ENCODE measurements at places on chromosomes 13 and 19.

- no peak for DNase-seq
Measured at GRCh38 chr13:90950160-90950559, 397.3 kb upstream of the MIR17HG start.

- no peak for DNase-seq
Measured at GRCh38 chr13:76239031-76239680, 603.0 kb downstream of the LMO7 start.

GRCh38 chr19:47247308-47247990, 8.9 kb upstream of the CCDC9 start:
- no peak for DNase-seq

DNA sequence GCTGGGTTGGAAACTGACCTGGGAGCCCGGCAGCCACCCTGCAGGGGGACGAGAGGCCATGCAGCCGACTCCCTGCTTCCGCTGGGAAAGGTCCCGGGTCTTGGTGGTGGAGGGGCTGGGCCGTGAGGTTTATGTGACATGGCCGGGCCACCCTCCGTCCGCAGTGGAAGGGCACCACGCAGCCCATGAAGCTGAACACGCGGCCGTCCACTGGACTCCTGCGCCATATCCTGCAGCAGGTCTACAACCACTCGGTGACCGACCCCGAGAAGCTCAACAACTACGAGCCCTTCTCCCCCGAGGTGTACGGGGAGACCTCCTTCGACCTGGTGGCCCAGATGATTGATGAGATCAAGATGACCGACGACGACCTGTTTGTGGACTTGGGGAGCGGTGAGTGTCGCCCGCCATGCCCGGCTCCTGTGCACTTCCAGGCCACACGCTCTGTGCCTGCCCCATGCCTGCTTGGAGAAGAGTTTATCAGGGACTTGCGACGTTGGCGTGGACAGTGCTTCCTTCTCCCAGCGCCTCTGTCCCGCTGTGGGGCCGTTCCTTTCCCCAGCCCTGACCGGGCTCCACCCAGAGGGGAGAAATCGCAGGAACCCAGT, 27.2 kb downstream of the DOT1L start:
- DNase-seq = no peak

GRCh38 chr13:94947392-94947791, 235.0 kb upstream of the SOX21 start:
- DNase-seq = no peak

DNA sequence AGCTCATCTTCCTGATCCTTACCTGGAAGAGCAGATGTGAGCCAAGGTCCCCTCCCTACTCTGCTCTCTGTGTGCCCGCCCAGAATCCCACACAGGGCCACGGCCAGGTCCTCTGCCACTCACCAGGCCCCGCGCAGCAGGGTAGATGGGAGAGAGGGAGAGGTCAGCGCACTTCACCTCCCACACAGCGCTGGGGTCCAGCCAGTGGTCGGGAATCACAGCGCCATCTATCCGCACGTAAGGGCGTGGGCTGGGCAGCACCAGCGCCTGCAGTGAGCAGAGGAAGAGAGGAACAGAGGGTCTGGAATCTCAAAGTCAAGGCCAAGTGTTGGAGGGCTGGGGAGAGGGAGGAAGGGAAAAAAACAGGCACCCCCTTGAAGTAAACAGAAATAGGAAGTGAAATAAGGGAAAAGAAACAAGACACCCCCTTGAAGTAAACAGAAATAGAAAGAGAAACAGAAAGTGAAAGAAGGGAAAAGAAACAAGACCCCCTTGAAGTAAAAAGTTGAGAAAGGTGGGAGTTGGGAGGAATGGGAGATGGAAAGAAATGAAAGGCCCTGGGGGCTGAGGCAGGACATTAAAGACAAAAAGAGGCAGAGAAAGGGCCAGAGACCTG, 7.0 kb upstream of the PLA2G4C start:
- no peak for DNase-seq

- DNase-seq = no peak
Measured at GRCh38 chr13:38090913-38091312, 221.3 kb upstream of the TRPC4 start.

- no peak for DNase-seq
Measured at GRCh38 chr13:97574926-97575325, 141.0 kb downstream of the RAP2A start.

DNA sequence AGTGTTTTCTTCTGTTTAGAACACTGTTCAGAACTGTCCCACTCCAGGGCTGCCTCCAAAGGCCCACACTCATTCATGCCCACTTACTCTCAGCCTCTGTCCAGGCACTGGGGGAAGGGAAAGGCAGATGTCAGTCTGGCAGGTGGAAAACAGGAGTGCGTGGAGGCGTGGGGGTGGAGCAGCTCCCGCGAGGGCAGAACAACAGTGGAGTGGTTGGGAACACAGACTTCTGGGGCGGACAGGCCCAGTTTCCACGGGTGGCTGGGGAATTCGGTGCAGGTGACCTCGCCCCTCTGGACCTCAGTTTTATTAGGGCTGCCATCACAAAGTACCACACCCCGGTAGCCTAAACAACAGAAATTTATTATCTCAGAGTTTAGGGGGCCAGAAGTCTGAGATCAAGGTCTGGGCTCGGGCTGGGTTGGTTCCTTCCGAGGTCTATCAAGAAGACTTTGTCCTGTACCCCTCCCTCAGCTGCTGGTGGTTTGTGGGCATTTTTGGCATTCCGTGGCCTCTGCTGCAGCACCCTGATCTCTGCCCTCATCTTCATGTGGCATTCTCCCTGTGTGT, 59.7 kb downstream of the SIPA1L3 start:
- no peak for DNase-seq

- DNase-seq = no peak
Measured at GRCh38 chr19:29285878-29286277, 72.9 kb upstream of the UQCRFS1 start.

DNA sequence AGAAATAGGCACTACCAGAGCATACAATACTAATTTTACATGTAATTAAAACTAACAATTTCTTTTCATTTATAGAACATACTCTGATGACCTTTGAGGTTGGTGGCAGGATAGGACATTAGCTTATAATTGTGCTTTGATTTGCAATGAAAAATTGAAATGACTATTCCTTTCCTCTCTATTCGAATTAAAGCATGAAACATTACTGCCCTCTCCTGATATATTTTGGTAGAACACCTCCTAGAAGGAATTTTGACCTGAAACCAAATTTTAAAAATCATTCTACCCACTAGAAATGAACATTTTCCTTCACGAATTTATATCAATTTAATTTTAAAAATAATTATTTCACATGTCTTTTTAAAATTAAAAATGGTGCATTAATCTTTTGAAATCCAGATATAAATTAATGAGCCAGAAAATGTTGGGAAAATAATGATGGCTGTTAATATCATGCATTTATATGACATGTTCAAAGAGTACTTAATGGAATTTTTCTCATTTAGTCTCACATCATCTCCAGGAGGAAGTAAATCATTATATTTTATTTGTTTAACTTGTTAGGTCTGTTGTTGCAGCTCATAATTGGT, 556.3 kb upstream of the ARGLU1 start:
- no peak for DNase-seq

DNA sequence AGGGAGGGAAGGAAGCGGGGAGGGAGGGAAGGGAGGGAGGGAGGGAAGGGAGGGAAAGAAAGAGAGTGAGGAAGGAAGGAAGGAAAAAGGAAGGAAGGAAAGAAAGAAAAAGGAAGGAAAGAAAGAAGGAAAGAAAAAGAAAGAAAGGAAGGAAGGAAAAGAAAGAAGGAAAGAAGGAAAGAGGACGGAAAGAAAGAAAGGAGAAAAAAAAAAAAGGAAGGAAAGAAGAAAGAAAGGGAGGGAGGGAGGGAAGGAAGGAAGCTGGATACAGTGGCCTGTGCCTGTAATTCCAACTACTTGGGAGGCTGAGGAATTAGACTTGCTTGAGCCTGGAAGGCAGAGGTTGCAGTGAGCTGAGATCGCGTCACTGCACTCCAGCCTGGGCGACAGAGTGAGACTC, 35.3 kb downstream of the OLFM2 start:
- DNase-seq = no peak

- no peak for DNase-seq
Measured at GRCh38 chr19:50818859-50819472, 4.6 kb downstream of the KLK1 start.

DNA sequence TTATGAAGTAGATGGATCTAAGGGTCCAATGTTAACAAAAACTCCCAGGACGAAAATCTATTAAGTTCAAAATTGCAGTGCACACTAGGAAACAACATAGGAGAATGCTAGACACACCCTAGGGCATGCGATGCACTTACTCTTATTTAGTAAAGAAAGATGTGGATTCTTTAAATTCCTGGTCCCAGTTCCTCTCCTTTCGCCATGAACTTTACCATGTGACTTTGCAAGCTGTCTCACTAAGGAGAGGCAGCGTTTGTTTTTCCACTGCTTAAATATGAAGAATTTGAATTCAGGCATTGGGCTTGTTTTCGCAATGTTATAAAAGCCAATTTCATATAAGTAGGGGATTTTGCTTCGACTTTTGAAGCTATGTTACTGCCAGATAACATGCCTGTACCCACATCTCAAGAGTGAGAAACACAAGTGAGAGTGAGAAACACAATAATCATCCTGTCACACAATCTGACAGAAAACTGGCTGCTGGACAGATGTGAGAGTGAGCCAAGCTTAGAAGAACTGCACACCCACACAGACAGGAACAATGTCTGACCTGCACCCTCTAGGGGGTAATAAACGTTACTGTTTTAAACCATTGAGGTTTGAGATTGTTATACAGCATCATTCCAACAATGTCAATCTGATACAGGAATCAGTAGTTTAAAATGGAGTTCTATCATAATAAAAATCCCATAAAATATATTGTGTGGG, 1308.4 kb downstream of the SLITRK5 start:
- DNase-seq = no peak

DNA sequence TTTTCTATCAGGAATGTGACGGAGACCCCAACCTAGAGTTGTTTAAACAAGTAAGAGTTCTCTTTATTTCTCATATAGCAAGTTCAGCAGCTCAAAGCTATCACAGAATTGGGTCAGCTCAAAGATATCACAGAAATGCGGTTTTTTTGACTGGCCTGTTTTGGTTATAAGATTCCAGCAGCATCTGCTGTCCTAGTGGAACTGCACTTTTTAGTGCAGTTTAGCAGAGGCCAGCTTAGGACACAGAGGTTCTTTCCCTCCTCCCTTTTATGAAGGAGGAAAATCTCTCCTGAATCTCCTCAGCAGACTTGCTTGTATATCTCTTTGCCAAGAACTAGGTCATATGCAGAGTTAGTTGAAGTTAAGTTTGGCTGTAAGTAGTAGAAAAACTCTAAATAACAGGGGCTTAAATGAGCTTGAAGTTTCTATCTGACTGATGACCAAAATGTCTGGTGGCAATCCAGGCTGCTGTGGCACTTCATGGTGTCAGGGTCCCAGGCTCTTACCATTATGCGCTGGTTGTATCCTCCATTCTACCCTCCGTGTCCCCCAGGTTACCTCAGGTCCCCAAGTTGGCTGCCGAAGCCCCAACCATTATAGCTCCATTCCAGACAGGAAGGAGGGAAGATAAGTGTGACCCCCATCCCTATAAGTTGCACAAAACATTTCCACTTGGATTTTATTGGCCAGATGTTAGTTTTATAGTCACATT, 6.6 kb downstream of the PPP2R1A start:
- no peak for DNase-seq

DNA sequence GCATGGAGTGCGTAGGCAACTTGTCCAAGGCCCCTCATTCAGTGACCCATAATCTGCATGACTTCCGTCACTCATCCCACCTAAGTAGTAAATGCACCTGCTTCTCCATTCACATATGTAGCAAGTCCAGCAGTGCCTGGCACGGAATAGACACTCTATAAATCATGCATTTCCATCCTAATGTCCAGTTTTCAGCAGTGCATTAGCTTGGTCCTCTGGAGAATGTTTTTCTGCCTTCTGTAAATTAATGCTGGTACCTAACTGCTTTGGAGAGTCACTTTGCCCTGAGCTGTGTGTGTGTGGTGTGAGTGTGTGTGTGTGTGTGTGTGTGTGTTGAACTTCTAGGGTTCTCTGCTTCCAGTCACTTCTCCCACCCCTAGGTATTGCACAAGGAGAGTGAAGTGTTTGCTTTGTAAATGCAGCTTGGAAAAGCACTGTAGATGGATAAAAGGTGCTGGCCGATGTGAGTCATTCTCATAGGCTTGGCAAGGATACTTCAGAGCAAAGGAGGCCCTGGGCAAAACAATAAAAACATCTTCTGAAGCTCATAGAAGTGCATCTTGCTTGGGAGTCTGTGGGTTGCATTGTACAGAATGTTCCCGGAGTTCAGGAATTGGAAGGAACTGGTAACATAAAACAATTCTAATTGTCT, 181.8 kb downstream of the KATNAL1 start:
- DNase-seq = peak; percentile 84

DNA sequence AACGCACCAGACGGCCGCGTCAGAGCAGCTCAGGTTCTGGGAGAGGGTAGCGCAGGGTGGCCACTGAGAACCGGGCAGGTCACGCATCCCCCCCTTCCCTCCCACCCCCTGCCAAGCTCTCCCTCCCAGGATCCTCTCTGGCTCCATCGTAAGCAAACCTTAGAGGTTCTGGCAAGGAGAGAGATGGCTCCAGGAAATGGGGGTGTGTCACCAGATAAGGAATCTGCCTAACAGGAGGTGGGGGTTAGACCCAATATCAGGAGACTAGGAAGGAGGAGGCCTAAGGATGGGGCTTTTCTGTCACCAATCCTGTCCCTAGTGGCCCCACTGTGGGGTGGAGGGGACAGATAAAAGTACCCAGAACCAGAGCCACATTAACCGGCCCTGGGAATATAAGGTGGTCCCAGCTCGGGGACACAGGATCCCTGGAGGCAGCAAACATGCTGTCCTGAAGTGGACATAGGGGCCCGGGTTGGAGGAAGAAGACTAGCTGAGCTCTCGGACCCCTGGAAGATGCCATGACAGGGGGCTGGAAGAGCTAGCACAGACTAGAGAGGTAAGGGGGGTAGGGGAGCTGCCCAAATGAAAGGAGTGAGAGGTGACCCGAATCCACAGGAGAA, 1.9 kb downstream of the PPP1R12C start:
- DNase-seq = no peak

- DNase-seq = no peak
Measured at GRCh38 chr19:6047256-6047655, 63.0 kb downstream of the RFX2 start.

GRCh38 chr13:72805676-72806346, 23.9 kb downstream of the PIBF1 start:
- DNase-seq = no peak

- no peak for DNase-seq
Measured at GRCh38 chr19:18865106-18865972, 30.6 kb downstream of the CERS1 start.

- DNase-seq = no peak
Measured at GRCh38 chr13:57813651-57814050, 182.1 kb downstream of the PCDH17 start.

DNA sequence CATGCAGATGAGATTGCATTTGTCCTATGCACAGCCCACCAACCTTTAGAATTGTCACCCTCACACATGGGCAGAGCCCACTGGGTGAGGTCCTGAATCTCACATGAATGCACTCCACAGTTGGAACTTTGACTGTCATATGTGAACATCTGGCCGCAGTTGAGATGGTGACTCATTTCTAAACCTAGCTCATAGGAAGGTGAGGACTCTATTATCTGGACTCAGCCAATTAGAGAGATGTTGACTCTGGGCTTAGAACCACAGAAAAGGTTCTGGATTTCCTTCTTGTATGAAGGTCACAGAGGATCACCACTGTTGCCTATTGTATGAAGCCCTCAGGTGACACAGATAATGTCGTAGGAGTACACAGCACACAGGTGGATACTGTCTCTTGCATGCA, 25.6 kb upstream of the ZNF681 start:
- no peak for DNase-seq

Measured in BJ (cell line).